ENCODE measurements at places on chromosomes 11 and 22.

DNA sequence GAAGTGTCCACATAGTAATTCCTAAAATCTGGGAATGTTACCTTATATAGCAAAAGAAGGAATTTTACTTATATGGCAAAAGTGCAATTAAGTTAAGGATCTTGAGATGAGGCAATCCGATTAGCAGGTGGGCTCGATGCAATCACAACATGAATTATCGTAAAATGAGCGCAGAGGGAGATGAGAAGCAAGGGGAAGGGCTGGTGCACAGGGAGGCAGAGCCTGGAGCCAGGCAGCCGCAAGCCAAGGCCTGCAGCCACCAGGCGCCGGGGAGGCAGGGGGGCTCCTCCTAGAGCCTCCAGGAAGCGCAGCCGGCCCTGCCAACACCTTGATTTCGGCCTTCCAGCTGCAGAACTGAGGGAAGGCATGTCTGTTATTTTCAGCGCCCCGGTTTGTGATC is 85.7 kb downstream of the CELSR1 start:
- no peak for DNase-seq

DNA sequence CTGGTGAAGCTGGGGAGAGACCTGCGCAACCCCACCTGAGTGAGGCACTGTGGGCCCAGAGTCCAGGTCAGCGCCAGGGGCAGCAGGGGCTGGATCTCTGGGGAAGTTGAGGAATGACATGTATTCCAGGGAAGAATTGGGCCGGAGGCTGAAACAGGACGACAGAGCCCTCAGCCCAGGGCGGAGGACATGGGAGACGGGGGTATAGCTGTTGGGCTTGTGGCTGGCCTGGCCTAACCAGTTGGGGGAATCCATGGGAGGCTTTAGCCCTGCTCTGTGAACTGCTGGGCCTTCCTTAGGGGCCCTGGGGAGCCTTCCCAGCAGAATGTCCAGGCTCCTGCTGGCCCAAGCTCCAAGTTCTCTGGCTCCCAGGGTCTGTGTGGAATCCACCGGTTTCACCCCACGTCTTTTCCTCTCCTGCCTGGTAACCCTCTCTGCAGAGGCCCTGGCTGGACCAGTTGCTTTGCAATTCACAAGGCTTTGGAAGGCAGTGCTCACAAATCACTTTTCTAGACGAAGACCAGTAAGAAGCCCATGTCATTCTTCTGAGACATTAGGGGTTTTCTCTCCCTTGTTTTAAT is 50.4 kb upstream of the KCNQ1OT1 start:
- no peak for DNase-seq

DNA sequence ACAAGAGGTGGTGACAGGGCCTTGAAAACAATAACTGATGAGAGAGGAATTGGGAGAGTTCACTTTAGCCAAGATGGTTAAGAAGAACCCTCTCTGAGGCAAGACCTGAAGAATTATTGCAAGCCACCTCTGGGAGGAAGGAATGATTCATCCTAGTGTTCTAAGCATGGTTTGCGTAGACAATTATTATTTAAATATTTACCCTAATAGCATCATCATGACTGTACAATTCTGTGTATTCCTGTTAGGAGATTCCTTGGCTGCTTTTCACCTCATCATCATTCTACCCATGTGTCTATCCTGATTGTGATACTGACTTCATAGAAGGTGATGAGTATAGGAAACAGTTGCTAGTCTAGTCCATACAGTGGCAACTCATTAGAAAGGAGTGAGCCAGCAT is 264.4 kb downstream of the DDX10 start:
- no peak for DNase-seq

DNA sequence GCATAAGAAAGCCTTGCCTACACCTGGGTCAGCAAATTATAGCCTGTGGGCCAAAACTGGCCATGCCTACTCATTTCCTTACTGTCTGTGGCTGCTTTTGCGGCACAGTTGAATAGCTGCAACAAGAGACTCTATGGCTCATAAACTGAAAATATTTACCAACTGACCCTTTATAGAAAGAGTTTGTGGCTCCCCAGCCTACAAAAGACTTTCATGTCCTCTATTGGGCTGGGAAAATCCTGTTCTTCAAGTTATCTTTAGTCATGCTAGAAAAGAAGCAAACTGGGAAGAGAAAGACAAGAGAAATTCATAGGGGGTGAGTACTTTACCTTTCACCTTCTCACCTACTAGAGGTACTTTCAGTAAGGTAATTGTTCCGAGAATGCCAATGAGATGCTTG is 175.1 kb downstream of the SWAP70 start:
- DNase-seq: no peak

GRCh38 chr22:30804626-30805025 is 110.0 kb downstream of the OSBP2 start:
- no peak for DNase-seq

DNA sequence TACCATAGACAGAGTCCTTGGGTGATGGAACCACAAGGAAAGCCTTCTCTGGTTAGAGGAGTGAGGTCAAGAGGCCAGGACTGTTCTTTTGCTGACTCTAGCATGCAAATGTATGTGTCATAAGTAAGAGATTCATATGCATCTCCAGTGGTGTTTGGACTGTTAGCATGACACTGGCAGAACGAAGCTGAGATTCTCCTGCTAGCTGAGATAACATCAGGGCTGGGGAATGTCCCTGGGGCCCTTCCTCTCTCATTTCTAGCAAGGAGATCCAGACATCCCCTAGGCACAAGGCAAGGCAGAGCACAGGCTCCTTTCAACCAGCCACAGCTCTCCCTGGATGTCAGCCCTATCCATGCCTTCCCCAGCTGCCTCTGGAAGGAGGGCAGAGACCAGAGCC is 711.3 kb downstream of the OPCML start:
- DNase-seq: no peak

DNA sequence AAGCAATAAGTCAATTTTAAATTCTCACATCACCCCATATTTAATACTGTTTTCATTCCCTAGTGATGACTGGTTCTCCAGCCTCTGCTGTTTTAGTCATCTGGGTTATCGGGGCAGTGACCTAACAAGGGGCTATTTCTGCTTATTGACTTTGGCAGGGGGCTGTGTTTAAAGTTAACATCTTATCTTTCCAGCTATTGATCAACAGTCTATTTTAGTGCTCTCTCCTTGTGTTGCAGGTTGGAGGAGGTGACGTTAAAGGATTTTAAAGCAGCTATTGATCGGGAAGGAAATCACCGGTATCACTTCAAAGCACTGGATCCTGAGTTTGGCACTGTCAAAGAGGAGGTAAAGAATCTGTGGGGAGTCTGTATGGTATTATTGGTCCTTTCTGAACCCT is 7.7 kb upstream of the DLAT start:
- no peak for DNase-seq

DNA sequence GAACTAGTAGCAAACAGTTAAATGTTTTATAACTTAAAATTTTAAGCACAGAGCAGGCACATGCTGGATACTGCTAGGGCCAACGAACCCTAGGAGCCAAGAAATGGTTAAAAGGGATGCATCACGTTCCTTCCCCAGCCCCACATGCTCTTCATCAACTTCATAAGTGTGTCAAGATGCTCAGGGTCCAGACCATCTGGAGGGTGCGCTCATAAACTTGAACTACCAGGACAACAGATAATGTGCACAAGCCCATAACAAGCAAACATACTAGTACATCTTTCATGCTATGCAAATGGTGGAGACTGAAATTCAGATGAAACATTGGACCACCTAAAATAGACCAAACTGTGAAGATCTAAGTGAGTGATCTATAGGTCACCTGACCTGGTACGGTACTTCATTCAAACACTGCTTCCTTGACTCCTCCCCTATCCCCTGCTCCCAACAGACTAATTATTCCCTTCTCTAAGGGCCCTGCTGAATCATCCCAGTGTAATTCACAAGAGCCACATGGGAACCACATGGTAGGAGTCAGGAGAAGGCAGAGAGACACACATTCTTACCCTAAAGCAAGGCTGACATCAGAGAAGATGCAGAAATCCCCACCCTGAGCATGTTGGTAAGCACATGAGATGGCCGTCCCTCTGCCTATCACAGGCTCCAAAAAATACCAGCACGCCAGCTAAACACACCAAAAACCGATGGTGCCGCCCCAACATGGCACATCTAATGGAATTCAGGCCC is 83.9 kb downstream of the ETS1 start:
- no peak for DNase-seq

- DNase-seq: no peak
These were observed 817 bp upstream of the IFITM5 start for GRCh38 chr11:299951-300735.

- DNase-seq: no peak
These were observed 64.0 kb downstream of the ANO5 start for GRCh38 chr11:22256876-22257275.

GRCh38 chr11:34809191-34810106 is 106.7 kb downstream of the APIP start:
- DNase-seq: no peak

- DNase-seq: no peak
These were observed 40.9 kb downstream of the PANX1 start for GRCh38 chr11:94169516-94169915.

DNA sequence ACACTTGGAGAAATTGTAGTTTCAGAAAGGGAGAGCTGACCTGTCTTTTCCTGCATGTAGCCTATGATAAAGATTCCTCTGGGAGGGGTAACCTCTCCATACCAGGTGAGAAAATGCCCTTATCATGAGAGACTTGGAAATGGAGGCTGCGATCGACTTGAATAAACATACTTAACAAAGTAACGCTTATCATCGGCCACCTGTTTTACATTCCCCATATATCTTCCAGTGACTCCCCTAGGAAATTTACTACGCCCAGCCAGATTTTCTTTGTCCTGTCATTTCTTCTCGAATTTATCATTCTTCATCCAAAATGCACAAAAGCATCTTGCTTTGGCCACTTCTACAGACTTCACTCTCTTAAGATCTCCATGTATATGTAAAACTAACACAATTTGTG is 143.5 kb downstream of the CCDC81 start:
- DNase-seq: no peak

- DNase-seq: no peak
These were observed 1.6 kb downstream of the APLP2 start for GRCh38 chr11:130071211-130071712.

DNA sequence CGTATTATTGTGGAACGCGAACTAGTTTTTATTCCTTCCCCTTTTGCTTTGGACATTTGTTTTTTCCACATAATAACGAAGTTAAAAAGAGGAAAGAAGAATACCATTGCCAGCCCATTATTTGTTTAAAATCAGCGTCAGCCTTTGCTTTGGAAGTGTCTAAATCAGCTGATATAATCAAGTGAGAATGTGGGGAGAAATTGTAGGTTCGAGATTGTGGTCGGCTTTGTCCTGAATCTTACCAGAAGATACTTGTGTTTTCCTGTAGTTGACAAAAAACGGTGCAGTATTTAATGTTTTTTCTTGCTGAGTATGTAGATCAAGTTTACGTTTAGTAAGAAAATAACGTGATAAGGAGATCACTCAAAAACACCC is 935 bp downstream of the ZNF143 start:
- no peak for DNase-seq

DNA sequence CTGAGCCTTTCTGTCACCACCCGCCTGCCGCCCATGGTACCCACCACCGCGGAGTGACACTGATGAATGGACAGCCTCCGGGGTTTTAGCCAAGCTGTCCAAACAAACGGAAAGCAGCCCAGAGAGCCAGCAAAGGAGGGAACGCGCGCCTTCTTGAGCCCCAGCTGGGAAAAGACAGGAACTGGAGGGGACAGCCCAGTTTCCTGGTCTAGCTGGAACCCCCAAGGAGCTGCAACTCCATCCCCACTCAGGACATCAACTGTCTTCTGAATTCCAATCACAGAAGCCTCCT is 33.7 kb downstream of the SHISAL1 start:
- no peak for DNase-seq

DNA sequence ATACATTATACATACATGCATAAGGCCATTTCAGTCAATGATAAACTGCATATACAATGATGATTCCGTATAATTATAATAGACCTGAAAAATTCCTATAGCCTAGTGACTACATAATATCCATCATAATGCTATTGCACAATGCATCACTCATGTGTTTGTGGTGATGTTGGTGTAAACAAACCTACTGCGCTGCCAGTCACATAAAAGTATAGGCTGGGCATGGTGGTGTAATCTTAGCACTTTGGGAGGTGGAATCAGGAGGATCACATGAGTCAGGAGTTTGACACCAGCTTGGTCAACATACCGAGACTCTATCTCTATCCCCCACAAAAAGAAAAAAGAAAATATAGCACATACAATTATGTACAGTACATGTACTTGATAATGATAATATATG is 163.7 kb upstream of the DDI1 start:
- DNase-seq: no peak

DNA sequence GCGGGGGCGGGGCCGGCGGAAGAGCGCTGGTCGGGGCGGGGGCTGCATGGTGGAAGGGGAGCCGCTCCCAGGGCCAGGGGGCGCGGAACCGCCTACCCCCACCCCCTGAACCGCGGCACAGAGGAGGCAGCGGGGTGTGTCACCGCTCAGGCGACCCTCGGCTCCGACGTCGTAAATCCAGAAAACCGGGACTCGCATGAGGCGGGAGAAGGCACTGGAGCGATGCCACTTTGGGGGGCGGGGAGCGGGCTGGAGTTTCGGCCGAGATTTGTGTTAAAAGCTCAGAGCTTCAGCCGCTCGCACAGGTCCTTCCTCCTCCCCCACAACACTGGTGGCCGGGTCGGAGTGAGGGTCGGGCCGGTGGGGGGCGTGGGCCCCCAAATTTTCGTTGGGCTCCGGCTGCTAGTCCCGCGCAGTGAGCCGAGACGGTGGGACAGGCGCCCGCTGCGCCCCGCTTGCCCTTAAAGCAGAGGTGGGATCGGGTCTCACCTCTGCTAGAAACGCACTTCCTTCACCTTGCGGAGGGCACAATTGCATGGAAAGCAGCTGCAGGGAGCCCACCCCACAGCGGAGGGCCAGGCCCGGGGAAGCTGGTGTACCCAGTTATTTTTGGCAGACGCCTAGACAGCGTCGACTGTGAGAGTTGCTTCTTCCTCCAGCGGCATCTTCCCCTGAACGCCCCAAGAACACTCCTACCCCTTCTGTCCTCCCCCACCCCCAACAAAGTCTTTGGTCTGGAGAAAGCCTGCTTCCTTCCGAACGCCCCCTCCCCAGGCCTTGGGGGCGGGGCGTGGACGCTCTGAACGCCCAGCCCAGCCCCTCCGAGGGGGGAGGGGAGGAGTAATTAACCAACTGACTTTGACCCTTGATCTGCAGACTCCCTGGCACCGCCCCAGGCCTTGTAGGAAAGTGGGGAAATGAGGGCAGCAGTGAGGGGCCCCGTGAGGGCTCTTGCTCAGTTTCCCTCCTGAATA is 1.1 kb downstream of the OVOL1 start:
- DNase-seq: no peak

GRCh38 chr11:64021757-64022093 is 14.0 kb upstream of the FLRT1 start:
- no peak for DNase-seq

DNA sequence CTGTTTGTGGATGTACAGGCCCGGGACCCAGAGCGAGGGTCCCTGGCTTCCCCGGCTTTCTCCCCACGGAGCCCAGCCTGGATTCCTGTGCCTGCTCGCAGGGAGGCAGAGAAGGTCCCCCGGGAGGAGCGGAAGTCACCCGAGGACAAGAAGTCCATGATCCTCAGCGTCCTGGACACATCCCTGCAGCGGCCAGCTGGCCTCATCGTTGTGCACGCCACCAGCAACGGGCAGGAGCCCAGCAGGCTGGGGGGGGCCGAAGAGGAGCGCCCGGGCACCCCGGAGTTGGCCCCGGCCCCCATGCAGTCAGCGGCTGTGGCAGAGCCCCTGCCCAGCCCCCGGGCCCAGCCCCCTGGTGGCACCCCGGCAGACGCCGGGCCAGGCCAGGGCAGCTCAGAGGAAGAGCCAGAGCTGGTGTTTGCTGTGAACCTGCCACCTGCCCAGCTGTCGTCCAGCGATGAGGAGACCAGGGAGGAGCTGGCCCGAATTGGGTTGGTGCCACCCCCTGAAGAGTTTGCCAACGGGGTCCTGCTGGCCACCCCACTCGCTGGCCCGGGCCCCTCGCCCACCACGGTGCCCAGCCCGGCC is 16.7 kb upstream of the ACR start:
- DNase-seq: no peak

All from stimulated activated CD4-positive, alpha-beta T cell treated with anti-CD3 and anti-CD28 coated beads, Interleukin-2, amount 100 ng/mL, for 24 hours (primary cell).